Activated T-cell treated with anti-CD3 and anti-CD28 coated beads for 4 hours (primary cell): ENCODE measurements at places on chromosomes 2 and 18.

- no peak for DNase-seq
Observed at GRCh38 chr2:109017017-109017416, 28.0 kb upstream of the EDAR start.

GRCh38 chr2:77579076-77579769 lies 57.0 kb upstream of the LRRTM4 start:
- no peak for DNase-seq

DNA sequence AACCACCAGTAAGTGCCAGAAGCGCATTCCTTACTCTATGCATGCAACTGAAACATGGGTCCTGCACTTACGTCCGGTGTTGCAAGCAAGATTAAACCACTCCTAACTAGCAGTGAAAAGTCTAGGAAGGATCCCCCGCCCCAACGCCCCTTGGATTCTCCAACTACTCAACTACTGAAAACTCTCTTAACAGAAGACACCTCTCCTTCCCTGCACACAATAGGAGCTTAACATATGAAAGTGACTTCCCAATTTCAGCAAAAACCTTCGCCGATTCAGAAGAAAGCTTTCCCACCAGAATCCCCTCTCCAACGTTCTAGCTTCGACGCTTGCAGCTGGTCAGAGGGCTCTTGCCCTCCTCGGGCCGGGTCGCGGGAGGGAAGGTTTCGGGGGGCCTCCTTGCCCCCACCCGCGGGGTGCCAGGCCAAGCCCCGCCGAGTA lies 578 bp downstream of the IWS1 start:
- DNase-seq, result no peak

DNA sequence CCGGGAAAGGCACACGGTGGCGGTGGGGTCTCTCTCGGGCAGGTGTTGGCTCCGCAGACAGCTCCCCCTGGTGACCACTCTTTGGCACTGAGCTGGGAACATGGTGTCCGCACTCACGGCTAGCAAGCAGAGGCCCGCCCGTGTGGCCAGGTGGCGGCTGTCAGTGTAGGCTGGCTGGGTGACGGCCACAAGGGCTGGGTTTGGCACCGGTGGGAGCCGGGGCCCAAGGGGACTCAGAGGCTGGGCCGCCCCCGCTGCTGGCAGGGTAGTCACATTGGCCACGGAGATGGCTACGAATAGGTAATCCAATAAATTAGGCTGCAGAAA lies 1071.7 kb downstream of the RPIA start:
- DNase-seq, result no peak

GRCh38 chr2:133437492-133437891 lies 130.8 kb downstream of the NCKAP5 start:
- DNase-seq, result no peak

DNA sequence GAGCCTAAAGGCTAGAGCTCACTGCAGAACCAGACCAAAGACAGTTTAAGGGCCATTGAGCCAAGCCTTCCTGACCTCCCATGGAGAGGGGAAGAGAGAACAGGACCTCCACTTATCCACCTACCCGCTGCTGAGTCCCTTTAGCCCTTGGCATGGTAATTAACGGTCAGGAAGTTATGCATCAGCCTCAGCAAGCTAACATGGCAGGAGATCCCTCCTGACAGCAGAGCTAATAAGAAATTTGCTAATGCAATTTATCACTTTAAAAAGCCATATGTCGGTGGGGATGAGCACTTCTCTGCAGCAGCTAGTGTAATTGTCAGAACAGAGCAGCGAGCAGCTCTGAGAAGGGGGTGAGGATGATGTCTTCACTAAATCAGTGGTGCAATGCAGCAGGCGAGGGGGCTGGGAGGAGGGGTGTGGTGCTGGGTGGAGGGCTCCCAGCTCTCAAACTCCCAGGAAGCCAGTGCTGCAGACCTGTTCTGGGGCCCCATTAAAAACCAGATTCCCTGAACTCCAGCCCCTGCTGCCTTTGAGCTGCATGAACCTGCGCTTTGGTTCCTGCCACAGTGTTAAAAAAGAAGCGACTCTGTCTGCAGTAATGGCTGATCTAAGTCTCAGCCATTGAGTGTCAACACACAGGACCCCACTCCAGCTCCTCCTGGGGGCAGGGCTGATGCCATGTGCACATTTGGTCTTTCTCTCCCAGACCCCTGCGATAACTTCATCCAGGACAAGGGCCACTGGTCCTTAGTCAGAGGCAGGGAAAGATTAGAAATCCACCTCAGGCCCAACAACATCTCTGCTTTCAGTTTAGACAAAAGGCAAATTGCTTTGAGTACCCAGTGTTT lies 84.2 kb upstream of the STPG4 start:
- DNase-seq, result no peak
